ENCODE measurements at places on chromosomes 13 and 19.

DNA sequence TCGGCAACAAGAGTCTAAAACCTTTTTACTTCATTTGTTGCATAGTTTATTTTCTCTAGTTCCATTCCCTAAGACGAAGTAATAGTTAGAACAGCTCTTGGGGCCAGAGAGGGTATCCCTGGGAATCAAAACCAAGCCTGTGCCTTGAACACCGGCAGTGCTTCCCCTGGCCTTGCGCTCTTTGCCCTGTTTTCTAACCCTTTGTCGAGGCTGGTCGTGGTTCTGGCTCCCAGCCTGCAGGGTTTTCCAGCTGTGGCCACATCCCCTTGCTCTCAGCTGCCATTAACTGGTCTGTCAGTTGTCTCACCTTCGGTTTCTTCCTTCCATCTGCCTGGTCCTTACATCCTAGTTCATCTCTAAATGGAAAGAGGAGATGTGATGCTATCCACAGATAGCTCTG lies 61.0 kb downstream of the HSPH1 start:
- DNase-seq, result no peak

DNA sequence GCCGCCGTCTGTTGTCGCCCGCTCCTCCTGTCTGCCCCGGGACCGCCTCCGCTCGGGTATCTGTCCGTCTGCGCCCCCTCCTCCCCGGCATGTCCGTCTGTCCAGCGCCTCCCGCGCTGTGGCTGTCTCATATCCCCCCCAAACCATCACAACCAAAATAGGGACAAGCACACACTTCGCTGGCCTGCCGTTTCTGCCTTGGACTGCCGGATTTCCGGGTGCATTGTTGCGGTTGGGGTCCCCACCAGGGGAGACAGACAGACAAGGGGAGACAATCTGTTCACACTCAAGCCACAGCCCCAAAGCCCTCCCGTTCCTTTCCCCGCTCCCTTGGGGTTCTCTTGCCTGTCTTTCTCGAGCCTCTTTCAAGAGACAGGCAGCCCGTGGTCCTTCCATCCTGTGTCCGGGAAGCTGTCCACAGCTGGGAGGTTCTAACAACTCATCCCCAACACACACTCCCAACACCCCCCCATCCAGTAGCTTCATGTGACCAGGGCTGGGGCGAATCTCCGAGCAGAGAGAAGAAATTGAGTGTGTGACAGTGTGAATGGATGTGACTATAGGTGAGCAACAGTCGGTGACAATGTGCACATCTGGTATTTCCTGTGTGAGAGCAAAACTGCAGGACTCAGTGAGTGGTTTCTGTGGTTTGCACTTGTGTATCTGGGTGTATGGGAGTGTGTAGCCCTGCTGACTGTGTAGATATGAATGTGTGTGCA lies 16.5 kb upstream of the FOSB start:
- DNase-seq, result no peak

DNA sequence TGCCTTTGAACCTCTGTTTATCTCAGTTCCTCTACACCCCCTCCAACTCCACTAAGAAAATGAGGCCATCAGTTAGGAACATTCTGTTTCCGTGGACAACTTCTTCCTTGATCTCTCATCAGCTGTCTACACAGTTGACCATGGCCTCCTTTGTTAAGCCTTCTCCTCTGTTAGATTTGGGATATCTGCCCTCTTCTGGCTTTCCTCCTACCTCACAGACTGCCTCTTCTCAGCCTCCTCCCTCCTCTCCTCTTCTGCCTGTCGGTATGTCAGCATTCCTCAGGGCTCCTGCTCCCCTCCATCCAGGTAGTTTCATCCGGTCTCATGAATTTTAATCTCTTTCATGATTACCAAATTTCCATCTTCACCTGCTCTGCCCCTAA lies 454.9 kb downstream of the FOXO1 start:
- DNase-seq, result no peak

GRCh38 chr13:24672141-24673132 lies 7.8 kb upstream of the ATP12A start:
- no peak for DNase-seq

DNA sequence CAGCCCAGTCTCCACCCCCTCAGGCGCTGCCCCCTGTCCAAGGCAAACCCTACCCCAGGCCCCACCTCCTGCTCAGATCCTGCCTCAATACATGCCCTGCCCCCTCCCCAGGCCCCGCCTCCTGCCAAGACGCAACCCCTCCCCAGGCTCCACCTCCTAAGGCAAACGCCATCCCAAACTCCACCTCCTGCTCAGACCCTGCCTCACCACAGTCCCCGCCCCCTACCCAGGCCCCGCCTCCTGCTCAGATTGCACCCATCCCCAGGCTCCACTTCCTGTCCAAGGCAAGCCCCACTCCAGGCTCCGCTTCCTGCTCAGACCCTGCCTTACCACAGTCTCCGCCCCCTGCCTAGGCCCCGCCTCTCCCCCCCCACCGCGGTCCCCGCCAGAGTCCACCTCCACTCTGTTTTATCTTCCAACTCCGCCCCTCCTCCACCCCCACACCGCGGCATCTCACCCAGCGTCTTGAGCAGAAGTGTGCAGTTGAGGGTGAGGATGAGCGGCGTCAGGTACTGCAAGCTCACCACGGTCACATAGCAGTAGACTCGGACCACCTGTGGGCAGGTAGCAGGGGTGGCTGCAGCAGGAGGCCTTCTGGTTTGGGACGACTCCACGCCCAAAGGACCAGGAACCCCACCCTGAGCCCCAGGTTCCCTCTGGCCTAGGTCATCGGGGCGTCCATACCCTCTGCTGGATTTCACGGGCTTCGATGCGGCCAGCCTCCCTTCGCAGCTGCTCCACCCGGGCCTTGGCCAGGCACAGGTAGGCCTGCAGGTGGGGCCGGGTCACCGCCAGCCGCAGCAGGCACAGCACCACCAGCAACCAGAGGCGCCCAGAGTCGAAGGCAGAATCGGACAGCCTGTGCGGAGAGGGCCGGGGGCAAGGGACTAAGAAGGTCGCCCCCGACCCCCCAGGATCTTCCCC lies 17.7 kb downstream of the TMEM161A start:
- no peak for DNase-seq

GRCh38 chr19:41612483-41612882 lies 14.4 kb downstream of the CEACAM4 start:
- DNase-seq, result no peak
